ENCODE measurements at places on chromosomes 7 and 10.

DNA sequence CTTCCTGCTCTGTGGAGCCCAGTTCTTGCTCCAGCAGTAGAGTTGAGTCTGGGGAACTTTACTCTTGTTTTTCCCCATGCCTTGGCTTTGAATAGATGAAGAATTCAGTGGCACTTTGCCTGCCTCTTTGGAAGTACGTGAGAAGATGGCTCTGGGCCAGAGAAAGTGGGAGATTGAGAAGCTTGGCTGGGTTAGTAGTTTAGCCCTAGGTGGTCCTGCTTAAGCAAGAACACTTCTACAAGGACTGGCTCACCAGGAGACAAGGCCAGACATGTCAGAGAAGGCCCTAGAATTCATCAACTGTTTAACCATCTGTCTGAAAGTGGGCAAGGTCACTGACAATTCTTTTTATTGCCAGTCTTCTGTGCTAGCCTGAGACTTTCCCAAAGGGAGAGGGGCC is 410.3 kb downstream of the TYW1 start:
- DNase-seq = no peak

GRCh38 chr7:150610233-150610632 is 22.0 kb downstream of the GIMAP6 start:
- DNase-seq = no peak

DNA sequence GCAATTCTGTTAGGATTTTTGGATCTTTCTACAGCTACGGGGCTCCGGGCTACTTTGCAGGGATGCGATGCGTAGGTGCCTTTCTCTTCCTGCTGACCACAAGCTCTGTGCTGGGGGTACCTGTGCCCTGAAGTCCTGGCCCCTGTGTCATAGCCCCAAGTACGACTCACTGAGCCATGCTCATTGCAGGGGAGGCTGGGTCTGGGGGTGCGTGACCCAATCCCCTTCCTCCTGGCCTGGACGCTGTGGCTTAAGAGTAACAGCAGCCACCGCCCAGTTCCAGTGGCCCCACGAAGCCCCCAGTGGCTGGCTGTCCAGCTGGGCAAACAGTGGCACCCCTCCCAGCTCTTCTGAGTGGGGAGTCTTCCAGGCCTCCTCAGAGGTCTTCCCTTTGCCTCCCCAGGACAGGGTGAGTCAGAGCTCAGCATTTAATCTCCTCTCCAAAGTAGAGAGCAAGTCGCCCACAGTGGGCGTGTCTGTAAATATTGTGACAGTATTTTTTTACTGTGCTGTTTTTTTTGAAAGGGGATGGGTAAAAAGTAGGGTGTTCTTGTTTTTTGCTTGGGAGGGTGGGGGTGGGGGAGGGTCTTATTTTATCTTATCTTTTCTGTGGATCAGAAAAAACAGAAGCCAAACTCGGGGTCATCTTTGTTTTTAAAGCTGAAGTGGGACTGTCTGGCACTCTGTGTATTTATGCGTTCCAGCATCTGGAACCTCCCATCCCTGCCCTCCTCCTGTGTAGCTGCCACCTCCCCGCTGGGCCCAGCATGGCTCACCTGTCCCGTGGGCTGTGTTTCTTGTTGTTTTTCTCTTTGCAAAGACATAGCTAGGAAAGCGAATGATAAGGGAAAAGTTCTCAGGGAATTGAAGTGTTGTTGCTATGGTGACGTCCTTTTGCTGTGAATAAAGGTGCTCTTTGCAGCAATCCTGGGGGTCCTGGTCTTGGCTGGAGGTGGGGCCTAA is 8.2 kb downstream of the LFNG start:
- peak; percentile 88 for DNase-seq

- no peak for DNase-seq
Measured at GRCh38 chr10:59098831-59099452, 77.5 kb upstream of the PHYHIPL start.

GRCh38 chr7:103150192-103150591 is 1.3 kb upstream of the NAPEPLD start:
- no peak for DNase-seq

- no peak for DNase-seq
Measured at GRCh38 chr10:44981172-44982113, 2.8 kb upstream of the DEPP1 start.

DNA sequence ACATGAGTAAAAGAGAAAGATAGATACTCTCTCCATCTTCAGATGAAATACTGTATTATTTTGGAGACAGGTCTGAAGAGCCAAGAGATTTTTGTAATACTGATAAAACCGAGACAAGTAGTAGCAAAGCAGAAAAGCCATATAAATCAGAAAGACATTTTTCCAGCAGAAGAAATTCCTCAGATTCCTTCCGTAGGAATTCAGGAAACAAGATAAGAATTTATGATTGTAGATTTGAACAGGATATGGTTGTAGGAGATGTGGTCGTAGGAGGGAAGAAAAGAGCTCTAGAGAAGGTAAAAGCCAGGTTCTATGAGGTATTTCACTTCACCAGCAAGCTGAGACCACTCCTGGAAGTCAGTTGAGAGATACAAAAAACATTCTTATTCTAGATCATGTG is 17.6 kb upstream of the AASS start:
- DNase-seq = no peak

DNA sequence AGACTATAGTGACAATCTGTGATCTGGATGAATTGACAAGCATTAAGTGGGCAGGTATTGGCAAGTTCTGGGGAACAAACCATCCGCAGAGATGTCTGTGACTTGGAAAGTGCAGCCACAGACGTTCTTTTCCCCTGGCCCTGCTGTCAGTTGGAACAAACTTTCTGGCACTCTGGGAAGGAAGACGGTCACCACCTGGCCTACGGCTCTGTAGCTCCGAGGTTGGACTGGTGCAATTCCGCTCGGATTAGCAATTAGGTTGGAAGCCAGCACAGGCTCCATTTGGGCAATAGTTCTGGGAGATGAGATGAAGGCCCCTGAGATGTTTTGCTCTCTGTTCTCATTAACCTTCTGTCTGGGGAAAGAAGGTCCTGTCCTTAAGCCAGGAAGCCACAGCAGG is 437.5 kb downstream of the CALN1 start:
- DNase-seq = no peak

GRCh38 chr7:106901828-106902441 is 36.9 kb downstream of the PIK3CG start:
- DNase-seq = no peak

DNA sequence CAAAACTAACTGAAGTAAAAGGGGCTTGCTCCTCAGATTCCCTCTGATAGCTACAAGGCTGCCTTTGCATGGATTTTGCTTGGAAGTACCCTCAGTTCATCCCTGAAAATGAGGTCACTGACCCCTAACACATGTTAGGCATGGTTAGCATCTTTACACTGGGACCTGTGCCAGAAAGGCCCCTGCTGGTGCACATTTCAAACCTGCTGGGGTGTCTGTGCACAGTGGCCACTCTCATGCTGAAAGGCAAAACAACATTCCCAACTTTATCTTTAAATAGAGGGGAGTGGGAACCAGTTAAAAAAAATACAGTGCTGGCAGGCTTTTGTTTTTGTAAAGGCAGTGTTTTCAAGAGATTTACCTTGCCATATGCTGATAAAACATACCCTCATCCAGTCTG is 99.1 kb downstream of the ANK3 start:
- no peak for DNase-seq

DNA sequence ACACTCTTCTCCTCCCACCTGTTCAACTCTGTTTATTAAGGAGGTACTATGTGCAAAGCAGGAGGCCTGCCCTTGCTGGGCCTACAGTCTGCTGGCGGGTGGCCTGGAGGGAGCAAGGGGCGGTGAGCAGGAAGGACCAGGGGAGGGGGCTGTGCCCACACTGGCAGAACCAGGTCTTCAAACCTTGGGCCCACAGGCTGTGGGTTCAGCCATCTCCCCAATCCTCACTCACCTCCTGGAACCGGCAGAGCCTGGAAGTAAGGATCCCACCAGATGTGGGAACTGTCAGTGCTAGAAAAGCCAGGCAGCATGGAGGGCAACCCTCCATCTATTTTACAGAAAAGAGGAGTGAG is 50.8 kb downstream of the CAMK2B start:
- DNase-seq = no peak

DNA sequence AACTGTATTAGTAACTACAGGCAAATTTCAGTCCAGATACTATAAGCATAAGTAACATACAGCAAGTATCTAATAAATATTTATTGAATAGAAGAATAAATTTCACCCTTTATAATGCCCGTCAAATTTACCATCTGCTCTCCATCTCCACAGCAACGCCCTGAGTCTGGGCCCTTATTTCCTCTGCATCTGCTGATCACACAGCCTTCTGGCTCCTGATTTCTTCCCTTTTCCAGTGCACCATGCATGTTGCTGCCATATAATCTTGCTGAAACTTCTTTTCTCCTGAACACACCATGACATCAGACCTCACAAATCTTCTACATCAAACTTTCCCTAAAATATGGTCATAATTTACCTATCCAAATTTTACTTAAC is 15.4 kb downstream of the HYCC1 start:
- no peak for DNase-seq

GRCh38 chr10:64175271-64175962 is 654.2 kb downstream of the REEP3 start:
- DNase-seq = no peak

DNA sequence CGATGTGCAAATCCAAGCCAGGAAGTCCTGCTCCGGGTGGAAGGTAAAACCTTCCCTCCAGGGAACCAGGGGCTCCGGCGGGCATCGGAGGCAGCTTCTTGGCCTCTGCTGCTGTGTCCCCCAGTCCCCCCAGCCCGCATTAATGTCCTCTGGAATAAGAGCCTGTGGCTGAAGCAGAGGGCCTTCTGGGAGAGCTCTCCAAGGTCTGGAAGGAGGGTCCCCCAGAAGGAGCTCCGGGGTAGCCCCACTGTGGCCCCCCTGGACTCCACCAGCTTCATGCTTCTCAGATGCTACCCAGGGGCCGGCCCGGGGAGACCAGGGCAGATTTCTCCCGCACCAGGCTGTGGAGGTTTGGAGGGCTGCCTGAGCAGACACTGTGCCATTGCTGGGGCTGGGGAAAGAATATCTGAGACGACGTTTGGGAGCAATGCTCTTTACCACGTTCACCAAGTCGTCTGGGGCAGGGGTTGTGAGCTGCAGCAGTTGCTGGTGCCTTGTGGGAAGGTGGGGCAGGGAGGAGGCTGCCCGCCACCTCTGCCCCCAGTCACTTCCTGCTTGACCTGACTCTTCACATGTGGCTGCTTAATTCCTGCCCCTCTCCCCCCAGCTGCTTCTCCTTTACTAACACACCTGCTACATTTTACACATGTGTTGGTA is 8.3 kb downstream of the ZNF853 start:
- no peak for DNase-seq

GRCh38 chr7:46705386-46706255 is 784.5 kb upstream of the IGFBP3 start:
- no peak for DNase-seq

GRCh38 chr7:128734890-128735289 is 4.3 kb upstream of the CALU start:
- DNase-seq = peak; percentile 51

DNA sequence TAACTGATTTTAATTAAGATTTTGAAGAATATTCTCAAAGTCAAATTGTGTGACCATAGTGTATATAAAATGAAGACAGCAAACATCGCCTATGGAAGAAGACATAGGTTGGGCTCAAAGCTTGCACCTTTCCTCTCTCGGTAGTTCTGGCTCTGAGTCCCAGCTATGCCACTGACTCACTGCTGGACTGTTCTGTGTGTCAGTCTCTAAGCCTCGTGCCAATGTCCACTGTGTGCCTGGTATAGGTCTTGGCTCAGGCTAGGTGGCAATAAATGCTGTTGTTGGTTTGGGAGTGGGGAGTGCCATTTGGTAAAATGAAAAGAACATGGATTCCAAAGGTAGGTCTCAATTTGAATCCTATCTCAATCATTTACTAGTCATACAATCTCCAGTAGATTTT is 137.5 kb upstream of the RHEB start:
- DNase-seq = no peak

DNA sequence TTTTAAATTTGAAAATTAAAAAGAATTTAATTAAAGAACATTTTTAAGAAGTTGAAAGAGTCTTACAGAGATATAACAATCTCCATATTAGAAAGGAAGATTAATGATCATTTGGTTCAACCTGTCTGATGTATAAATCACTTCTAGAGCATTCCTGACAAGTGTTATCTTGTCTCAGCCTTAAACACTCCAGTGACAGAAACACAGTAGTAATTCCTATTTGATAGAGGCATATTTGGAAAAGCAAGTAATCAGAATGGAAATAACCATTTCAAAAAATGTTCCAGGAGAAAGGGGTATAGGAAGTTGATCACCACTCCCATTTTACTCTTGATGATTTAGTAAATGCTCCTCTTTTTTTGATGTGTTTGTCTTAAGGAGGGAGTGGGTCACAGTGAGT is 213.1 kb upstream of the FAM3C start:
- DNase-seq = no peak

DNA sequence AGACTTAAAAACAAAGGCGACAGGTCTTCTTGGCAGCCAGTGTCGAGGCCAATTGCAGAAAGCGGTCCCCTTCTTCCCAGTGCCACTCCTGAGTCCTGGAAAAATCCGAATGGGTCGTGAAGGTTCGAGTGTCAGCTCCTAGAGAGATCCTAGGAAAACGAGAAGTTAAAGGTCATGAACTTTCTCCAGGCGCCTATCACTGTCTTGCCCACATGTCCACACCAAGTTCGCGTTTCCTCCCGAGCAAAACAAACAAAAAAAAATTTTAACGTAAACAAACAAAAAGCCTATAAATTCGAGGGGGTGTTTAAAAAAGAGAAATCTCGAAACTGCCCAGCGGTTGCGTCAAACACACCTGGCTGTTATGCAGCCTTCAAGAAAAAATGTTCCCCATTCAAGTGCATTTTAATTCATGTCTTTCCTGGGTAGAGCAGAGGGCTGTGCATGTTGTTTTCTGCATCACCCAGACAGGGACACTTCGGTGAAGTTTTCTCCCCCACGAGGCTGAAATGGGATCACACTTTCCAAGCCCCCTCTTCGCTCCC is 1.5 kb downstream of the ARHGAP21 start:
- DNase-seq = peak; percentile 32

GRCh38 chr7:17506095-17506494 is 207.6 kb downstream of the AHR start:
- no peak for DNase-seq

- DNase-seq = no peak
Measured at GRCh38 chr10:100887761-100888296, 24.9 kb upstream of the SLF2 start.

- DNase-seq = no peak
Measured at GRCh38 chr10:25865267-25865666, 68.8 kb upstream of the MYO3A start.

DNA sequence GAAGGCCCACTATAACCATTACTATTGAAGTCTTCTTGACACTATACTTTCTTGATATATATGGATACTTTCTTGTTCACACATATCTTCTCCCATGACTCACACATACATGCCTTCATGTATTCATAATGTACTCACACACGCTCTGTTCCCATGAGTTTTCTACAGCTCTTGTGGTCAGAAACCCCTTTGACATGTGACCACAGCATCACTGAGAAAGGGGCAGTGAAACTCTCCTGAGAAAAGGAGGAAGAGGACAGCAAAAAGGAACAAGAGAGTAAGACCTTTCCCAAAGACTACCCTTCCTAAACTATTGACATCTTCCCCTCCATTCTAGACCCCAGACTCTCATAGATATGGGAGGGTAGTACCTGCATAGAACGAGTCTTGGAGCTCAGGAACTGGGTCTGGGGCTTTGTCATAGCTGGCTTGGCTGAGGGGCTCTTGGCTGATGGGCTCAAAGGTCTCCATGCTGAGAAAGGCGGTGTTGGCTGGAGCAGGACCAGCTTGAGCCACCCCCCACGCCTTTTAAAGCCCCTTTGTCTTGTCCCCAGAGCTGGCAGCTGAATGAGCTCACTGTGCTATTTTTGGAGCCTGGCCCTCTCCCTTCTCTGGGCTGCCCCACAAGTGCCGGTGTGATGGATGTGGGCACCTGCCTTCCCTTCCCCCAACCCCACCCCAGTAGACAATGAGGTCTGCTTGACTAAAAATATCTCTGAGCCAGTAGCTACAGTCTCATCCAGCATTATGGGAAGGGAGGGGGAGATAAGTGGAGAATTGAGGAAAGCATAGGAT is 5.1 kb downstream of the SYNPO2L start:
- DNase-seq = peak; percentile 48

All from inflammatory macrophage treated with lipopolysaccharide for 1 hour (primary cell).